ENCODE measurements at places on chromosomes 16 and 17.

GRCh38 chr17:43644081-43644480 lies 17.6 kb downstream of the MEOX1 start:
- no peak for DNase-seq

DNA sequence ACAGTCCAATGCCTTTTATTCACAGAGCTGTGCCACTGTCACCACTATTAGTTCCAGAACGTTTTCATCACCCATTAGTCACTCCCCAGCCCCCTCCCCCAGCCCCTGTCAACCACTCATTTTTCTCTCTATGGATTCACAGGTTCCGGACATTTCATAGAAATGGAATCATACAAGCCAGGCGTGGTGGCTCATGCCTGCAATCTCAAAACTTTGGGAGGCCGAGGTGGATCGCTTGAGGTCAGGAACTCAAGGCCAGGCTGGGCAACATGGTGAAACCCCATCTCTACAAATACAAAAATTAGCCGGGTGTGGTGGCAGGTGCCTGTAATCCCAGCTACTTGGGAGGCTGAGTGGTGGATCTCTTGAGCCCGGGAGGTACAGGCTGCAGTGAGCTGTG lies 759 bp upstream of the PAM16 start:
- no peak for DNase-seq

GRCh38 chr16:67016681-67017420 lies 12.1 kb upstream of the CBFB start:
- DNase-seq: no peak

DNA sequence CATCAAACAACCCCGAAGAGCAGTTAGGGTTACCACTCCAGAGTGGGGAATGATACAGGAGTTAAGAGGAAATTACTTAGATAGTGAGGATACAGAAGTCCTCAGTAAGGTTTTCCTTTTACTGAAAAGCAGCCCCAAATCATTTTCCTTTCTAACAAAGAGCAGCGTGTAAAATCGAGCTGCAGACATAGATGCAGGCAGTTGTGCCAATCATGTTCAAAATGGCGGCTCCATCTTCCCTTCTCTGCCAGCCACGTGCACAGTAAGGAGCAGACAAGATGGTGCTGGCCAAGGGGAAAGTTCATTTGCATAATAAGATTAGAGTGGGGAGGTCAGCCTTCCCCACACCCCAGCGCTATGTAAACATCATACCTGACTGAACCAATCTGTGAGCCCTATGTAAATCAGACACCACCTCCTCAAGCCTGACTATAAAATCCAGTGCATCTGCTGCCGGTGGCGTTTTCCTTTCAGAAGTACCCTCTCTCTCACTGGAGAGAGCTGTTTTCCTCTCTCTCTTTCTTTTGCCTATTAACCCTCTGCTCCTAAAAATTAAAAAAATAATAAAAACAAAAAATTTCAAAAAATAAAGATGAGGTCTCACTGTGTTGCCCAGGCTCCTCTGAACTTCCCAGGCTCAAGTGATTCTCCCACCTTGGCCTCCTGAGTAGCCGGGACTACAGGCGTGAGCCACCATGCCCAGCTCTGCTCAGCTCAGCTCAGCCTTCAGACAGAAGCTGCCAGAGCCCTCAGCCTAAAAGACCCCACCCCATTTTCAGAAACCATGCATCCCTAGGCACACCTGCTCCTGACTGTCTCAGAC lies 2.6 kb upstream of the SRL start:
- DNase-seq: no peak

DNA sequence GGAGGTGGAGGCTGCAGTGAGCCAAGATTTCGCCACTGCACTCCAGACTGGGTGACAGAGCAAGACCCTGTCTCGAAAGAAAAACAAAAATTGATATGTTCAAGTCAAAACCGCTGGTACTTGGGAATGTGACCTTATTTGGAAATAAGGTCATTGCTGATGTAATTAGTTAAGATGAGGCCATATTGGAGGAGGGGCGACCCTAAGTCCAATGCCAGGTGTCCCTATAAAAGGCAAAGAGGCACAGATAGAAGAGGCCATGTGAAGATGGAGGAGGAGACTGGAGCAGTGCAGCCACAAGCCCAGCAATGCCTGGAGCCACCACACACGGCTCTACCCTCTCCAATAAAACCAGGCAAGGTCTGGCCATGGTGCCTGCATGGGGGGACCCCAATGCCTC lies 50.8 kb upstream of the JPH3 start:
- DNase-seq: no peak

DNA sequence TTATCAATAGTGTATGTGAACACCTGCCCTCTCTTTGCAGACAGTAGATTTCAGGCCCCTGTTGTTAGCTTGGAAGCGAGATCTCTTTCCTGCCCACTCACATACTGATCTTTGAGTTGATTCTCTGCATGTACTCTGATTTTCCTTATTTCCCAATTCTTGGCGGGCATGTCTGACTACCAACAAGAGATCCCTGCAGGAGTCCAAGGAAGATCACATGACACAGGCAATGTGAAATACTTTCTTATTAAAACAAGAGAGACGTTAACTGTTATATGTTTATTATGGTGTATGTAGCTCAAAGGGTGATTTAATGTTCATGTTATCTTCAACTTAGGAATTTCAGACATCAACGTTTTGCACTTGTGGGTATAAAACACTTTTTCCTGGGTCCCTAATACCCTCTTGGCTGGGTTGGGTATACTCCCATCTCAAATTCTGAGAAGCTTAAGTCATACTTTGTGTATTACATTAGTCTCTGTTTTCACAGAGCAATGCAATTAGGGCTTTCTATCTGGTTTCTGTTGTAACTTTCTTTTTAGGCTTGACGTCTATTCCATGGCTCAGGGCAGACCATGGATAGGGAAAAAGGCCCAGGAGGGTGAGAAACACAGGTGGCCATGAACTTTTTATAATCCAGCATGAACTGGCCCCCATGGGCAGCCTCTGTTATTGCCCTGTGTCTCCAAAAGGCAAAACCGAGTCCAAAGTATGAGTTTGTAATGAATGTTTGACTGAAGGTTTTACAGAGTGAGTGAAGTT lies 32.2 kb downstream of the HSD17B2 start:
- no peak for DNase-seq

DNA sequence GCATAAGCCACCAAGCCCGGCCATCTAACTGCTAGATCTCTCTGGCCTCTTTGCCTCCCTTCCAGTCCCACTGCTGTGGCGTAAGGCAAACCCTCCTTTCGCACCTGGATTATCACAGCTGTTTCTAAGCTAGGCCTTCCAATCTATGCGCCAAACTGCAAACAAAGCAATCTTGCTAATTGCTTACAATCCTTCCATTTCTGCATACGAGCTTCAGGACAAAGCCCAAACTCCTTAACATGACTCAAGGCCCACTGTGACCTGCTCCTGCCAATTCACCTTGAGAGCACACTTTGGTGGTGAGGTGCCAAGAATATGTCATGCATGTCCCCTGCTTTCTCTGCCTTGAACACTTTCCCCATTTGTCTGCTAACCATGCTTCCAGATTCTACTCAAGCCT lies 6.0 kb upstream of the ARL5C start:
- DNase-seq: no peak

DNA sequence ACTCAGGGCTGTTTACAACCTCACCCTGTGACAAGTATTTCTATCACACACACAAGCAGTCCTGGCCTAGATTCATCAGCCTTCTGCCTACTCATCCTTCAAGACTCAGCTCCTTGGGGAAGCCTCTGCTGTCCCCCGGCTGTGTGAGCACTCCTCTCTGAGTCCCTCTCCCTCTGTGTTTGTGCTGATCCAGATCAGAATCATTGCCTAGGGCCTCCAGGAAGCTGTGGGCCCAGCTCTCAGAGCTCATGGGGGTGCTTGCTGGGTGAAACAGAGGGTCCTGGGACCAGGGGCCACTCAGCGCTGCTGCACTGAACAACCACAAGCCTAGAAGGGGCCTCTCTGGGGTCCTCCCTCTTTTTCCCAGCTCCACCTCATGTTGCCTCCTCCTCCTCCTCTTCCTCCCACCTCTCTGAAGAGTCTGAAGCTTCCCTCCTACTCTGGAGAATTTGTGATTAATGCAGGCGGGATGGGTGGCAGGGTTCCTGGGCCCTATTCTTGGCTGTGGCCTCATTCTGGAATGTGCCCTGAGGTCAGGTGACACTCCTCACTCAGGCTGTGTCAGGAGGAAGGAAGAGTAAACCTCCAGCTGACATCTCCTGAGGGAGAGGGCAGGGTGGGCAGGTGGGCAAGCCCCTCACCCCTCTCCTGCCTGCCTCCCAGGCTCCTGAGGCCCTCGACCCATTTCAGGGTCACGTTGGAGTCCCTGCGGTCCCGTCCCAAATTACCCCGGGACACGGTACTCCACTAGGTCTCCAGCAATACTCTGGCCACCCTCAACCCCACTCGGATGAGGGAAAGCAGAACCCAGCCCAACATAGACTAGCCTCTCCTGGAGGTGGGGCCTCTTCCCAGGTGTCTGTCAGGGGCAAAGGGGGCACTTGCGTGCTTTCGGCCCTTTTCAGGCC lies 10.1 kb downstream of the WFIKKN2 start:
- DNase-seq: no peak

GRCh38 chr17:3986939-3987335 lies 22.7 kb upstream of the ATP2A3 start:
- no peak for DNase-seq

DNA sequence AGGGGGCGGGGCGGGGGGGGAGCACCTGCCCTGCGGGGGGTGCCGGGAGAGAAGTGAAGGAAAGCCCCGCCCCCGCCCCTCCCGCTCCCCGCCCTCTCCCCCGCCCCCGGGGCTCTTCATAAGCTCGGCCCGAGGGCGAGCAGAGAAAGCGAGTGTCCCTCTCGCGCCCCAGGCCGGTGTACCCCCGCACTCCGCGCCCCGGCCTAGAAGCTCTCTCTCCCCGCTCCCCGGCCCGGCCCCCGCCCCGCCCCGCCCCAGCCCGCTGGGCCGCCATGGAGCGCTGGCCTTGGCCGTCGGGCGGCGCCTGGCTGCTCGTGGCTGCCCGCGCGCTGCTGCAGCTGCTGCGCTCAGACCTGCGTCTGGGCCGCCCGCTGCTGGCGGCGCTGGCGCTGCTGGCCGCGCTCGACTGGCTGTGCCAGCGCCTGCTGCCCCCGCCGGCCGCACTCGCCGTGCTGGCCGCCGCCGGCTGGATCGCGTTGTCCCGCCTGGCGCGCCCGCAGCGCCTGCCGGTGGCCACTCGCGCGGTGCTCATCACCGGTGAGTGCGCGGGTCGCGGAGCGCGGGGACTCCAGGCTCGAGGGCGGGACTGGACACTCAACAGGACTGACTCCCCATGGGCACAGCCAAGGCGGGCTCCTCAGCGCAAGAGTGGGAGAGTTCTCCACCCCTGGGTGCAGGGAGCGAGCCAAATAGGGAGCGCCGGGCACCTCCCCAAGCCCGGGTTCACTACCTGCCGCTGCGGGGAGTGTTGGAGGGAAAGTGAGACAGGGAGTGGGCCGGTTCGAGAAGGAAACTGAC lies at the start of gene HSD11B2:
Gene HSD11B2, plus strand, starts transcription at position 145 of the 798 bp plus-strand sequence. Its CDS starts 128 bp downstream, at position 273.
- no peak for DNase-seq

DNA sequence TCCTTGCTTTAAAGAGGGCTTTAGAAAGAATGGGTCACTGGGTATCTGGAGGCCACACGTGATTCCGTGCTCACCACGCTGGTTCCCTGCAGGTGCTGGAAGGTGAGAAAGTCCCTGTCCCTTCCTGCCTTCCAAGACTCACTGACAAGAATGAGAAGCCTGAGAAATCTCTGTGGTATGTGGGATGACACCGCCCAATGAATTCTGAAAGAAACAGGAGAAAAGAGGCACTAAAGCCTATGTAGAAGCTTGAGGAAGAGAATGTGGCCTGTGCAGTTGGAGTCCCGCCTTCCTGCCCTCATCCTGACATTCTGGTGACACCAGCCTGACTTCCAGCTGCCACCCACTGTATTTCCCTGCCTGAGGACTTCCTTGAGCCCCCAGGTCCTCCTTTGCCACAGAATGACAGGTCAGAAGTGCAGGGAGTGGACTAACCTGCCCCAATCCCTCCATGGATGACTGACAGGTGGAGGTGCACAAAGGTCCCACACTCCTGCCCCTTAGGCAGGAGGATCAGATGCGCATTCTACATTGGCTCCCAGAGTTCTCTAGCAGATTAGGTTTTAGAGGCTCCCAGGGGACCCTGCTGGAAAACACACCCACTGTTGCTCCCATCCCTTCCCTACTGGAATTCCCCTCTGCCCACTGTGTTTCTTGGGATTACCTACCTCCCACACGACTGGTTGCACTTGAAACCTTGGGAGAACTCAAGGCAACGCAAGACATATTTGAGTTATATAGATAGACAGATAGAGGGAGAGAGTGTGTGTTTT lies 38.6 kb upstream of the TENT4B start:
- no peak for DNase-seq

DNA sequence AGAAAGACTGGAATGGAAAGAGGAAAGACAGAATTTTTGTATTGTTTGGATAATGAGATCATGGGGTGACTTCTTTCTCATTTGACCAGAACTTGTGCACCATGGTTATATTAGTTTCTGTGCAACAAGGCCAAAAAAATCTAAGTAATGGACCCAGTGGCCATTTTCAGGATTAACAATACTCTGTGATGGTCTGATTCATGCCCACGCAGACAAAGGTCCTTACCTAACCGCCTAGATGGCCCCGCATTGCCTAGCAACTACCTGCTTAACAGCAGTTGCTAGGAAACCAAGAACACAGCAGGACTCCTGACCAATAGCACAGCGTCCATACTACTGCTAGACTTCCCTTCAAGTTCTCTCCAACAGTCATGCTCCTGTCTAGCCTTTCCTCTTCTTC lies 22.4 kb downstream of the MIS12 start:
- no peak for DNase-seq

- no peak for DNase-seq
These were observed 1.7 kb downstream of the NFATC3 start for GRCh38 chr16:68086860-68087268.

- DNase-seq: no peak
These were observed 295.6 kb downstream of the CPPED1 start for GRCh38 chr16:12508054-12508453.

DNA sequence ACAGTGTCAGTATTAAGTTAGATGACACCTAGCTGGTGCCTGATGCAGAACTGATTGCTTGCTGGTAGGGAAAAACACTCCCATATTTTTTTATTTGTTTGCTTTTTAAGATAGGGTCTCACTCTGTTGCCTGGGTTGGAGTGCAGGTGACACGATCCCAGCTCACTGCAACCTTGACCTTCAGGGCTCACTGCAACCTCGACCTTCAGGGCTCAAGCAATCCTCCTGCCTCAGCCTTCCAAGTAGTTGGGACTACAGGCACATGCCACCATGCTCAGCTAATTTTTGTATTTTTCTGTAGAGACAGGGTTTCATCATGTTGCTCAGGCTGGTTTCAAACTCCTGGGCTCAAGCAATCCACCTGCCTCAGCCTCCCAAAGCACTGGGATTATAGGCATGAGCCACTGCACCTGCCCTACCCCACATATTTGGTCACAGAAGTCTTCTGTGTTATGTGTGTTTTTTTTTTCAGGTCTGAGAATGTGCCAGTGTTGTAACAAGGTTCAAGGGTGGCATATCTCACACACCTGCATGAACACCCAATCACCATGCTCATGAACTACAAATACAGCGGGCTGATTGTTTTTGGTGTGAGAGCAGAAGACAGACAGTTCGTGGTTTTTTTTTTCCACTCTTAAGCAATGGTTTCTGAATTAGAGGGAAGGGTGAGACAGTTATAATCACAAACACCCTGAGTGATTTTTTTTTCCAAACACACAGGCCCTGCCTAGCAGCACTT lies 22.8 kb downstream of the SPAG9 start:
- DNase-seq: no peak
